ENCODE measurements at places on chromosomes 4 and X.

GRCh38 chr4:136337216-136337615, 1195.1 kb downstream of the PCDH18 start:
- DNase-seq, result no peak

DNA sequence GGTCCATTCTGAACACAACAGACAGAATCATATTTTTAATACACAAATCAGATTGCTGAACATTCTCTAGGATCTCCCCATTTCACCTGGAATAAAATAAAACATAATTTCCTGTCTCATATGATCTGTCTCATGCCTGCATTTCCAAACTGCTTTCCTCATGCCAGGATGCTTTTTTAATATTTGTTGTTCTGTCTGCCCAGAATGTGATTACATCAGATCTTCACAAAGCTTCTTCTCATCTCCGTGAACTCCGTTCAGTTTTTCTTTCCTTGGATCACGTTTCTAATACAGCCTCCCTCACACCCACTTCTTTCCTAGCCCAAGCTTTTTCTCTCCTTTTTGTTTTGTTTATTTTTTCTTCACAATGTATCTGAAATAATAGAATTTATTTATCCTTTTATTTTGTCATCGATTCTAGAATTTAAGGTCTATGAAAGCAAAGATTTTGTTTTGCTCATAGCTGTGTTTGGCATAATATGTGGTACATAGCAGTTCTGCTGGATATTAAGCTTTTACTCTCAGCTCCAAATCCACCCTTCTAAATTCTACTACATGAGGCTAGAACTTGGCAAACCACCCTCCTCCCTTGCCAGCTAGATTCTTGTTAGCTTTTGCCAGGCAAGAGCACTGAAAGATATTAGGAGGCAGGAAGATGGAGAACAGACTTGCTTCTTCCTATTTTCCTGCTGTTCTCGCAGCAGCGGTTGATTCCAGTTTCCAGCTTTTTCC, 165.5 kb upstream of the SLIT2 start:
- DNase-seq, result no peak

DNA sequence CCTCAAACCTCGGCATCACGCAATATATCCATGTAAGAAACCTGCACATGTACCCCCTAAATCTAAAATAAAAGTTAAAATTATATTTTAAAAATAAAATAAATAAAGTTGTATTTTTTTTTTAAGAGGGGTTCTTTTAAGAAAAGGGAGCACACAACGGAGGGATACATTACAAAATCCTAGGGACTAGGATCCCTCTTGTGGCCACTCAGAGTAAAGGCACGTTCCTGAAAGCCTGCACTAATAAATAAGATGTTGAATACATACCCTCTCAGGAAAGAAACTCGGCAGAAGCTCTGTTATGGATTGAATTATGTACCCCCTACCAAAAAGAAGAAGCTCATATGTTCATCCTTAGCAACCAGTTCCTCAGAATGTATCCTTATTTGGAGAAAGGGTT, 50.9 kb upstream of the PRDX4 start:
- DNase-seq, result peak; percentile 1

- DNase-seq, result no peak
Observed at GRCh38 chrX:48533165-48533564, 6.3 kb upstream of the TBC1D25 start.

- DNase-seq, result no peak
Observed at GRCh38 chrX:17602245-17602644, 135.0 kb upstream of the SCML1 start.

DNA sequence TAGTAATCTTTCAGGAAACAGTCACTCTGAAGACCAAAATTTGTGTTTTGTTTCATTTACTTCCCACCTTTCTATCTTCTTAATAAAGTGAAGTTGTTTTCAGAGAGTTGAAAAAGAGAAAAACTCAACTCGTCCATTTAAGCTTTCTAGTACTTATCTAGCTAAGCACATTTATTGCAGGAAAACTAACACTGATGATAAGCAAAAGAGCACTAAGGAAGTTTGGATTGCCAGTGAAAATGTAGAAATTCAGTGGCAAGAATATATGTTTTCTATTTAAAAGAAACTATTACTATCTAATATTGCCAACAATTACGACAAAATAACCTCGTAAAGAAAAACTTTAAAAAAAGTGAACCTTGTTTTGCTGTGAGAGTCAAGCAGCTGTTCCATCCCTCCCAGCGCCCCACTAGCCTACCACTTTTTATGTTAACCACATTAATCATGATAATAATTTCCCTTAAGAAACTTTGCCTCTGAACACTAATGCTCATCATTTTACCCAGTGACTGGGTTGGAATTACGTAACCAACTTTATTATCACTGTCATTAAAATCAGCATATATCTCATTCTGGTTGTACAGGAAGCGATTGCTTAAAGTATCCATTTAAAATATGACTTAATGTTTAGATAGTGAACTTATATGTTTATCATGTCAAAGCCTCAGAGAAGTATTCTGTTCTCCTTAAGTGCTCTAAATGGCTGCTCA, 24.8 kb downstream of the SPRY1 start:
- no peak for DNase-seq

GRCh38 chr4:22202975-22203710, 254.6 kb upstream of the KCNIP4 start:
- no peak for DNase-seq

GRCh38 chr4:152304220-152304619, 231.7 kb downstream of the FBXW7 start:
- no peak for DNase-seq

- DNase-seq, result no peak
Observed at GRCh38 chrX:108735091-108735678, 1.2 kb downstream of the IRS4 start.

- DNase-seq, result no peak
Observed at GRCh38 chr4:41176340-41176739, 38.0 kb downstream of the APBB2 start.

GRCh38 chrX:140123446-140123845, 158.1 kb upstream of the CXorf66 start:
- no peak for DNase-seq

DNA sequence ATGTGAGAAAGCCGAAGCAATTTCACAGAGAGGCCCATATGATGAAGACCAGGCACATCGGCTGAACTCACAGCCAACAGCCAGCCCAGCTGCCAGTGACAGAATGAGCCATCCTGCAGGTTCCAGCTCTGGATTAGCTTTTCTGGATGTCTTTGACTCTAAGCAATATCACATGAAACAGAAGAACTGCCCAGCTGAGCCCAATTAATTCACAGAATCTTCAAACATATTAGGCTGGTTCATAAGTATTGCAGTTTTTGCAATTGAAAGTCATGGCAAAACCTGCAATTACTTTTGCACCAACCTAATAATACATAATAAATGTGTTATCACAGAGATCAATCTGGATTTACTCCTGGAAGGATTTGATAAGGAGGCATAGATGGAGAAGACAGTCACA, 299.9 kb downstream of the RAB28 start:
- no peak for DNase-seq

DNA sequence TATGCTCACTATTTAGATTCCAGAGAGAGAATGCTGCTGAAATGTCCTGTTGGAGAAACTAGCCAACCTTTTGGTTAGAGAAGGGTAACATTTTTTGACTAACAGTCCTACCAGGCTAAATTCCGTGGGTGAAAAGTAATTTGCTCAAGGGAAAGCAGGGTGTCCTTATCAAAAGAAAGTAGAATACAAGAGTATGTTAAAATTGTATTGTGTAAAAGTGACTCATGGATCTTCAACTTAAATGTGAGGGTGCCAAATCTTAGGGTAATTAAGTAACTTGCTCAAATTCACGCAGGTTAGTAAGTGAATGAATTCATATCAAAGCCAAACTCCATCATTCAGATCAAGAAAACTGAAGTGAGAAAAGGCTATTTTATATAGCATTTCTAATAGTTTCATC, 81.7 kb downstream of the PCDH7 start:
- DNase-seq, result no peak

GRCh38 chr4:37946503-37947179, 13.6 kb upstream of the PTTG2 start:
- no peak for DNase-seq

DNA sequence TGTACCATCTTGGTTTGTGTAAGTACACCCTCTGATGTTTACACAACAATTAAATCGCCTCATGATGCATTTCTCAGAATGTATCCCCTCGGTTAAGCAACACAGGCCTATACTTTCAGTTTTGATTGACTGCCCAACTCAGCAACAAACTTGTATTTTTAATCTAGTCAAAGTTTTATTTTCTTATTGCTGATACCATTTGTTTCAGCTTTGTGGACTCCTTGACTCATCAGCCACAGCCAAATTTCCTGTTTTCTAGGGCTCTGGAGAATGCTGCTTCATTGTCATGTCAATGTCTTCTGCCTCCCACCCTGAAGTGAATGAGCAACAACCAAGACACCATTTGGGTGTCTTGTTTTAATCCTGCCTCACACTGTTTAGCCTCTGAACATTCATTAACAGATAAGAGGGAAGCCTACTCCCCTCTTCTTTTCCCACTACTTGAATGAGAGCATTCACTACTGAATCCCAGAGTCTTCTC, 14.0 kb downstream of the BBS12 start:
- DNase-seq, result no peak

DNA sequence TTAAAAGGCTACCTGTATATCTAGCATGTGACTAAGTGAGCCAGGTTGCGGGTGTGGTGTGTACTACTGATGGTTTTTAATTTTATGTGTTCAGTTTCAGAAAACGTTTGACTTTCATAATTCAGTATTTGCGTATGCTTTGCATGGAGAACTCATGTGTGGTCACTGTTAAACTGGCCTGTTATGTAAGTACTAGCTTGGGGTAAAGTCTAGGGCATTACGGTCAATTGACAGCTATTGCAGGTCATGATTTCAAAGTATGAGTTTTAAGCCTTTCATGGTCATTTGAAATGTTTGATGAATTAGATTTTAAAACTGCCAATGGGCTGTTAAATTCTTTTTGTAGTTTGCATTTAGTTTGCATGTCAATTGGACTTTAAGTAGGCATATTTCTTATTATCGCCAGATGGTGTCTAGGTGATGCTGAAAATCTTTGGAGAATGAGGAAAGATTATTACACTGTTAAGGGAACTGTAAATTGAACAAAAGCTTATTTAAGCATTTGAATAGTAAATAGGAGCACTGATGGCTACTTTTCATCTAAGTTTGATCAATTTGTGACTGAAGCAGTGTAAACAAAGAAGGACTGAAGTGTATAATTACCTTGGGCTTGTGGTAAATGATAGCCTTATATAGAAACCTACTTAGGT, 563.4 kb downstream of the DACH2 start:
- DNase-seq, result no peak

GRCh38 chrX:44010626-44011025, 37.4 kb upstream of the NDP start:
- DNase-seq, result no peak

GRCh38 chr4:81648576-81649275, 177.0 kb upstream of the RASGEF1B start:
- peak; percentile 10 for DNase-seq

GRCh38 chrX:56783996-56784620, 55.1 kb downstream of the NBDY start:
- no peak for DNase-seq

DNA sequence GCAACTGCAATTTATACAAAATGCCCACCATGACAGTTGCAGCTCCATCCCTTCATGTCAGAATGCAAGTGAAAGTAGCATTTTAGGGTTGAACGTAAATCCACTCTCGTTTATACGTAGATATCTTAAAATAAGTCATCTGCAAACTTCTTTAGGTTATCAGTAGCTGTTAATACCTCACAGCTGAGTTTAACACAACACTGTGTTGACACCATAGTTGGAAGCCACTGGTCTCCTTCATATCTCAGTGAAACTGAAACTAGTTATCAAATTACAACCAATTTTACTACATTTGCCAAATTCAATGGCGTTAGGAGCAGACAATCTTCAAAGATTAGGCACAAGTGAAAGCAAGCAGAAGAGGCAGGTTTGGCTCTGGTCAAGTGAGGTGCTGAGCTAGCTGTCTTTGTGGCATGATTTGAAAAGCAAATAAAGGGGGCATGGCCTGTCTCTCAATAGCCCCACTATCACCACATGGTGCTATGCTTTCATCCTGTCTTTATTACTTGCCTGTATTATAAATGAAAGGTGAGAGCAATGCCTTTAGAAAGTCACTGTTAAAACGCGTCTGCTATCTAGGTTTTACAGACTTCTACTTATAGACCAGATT, 12.3 kb downstream of the PPP3CA start:
- no peak for DNase-seq

- DNase-seq, result no peak
Observed at GRCh38 chrX:581720-582298, 48.8 kb upstream of the SHOX start.

GRCh38 chrX:16076834-16077233, 46.5 kb upstream of the GRPR start:
- no peak for DNase-seq

DNA sequence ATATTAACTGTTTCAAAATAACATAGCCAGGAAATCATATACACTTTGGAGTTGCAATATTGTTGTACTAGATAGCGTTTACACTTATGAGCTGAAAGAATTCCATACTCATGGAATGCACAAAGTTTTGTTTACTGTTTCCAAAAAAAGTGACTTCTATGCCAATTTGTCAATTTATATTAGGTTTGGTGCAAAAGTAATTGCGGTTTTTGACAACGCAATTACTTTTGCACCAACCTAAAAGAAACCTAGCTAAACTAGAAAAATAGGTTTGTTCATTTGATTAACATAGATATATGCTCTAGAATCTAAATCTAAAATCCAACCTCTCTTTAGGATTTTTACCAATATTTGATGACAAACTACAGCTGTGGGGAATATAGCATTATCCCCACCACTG, 15.2 kb downstream of the RXFP1 start:
- DNase-seq, result no peak

DNA sequence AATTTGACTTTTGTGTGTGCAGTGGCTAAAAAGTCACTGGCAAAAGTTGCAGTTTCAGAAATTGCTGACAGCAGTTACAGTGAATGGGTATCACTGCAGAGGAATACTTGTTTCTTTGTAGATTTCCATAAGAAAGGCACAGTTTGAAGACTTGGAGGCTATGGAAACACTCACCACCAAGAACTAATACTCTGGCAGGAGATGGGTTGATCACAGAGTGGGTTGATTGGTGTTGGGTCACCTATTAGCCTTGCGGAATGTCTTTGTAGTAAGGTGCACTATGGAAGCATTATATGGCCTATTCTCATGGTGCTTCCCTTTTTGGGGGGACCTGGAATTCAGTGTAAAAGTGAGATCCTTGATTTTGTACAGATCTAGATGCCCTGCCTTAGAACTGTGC, 502.8 kb downstream of the CFAP47 start:
- no peak for DNase-seq

- no peak for DNase-seq
Observed at GRCh38 chr4:8171984-8172924, 13.6 kb upstream of the ABLIM2 start.

GRCh38 chrX:480861-481417, 94.2 kb upstream of the PPP2R3B start:
- DNase-seq, result no peak

DNA sequence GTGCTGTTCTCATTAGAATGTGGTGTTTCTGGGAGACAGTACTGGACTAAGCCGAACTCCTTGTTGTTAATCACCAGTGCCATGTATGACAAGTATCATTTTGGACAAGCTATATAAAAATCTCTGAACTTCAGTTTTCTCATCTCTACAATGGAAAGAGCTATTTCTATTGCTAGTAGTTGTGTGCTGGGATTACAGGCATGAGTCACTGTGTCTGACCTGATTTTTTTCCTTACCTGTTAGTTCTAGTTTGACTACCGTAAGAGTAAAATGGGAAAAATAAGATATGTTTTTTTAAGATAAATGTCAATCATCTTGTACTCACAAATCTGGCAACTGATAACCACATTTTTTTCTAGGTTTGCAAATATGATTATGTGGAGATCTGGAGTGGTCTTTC, 192.3 kb downstream of the TLL1 start:
- DNase-seq, result no peak

Data from CD8-positive, alpha-beta T cell (primary cell).